ENCODE measurements at places on chromosomes 6 and 20. TPM values are rescaled to one million over a fixed set of nuclear protein-coding genes. Genes with fewer than 3 reads are reported as not detected.

EYS gene
- total RNA-seq: 0.98 TPM

TCF15 gene
- total RNA-seq: not detected

LAMA2 gene
- 112 TPM for total RNA-seq

HRH3 gene
- not detected for total RNA-seq

CCDC170 gene
- not detected for total RNA-seq

ZNF334 gene
- 0.11 TPM for total RNA-seq

WFDC10B gene
- not detected for total RNA-seq

CENPW gene
- total RNA-seq: 17.8 TPM

CCN6 gene
- total RNA-seq: not detected

NKX2-2 gene
- total RNA-seq: not detected

- no peak for DNase-seq
These were observed 10.8 kb upstream of the EEF1E1 start for GRCh38 chr6:8113131-8113654.

- peak; percentile 68 for DNase-seq
These were observed 123.3 kb upstream of the SLC2A12 start for GRCh38 chr6:134175532-134176263.

DNA sequence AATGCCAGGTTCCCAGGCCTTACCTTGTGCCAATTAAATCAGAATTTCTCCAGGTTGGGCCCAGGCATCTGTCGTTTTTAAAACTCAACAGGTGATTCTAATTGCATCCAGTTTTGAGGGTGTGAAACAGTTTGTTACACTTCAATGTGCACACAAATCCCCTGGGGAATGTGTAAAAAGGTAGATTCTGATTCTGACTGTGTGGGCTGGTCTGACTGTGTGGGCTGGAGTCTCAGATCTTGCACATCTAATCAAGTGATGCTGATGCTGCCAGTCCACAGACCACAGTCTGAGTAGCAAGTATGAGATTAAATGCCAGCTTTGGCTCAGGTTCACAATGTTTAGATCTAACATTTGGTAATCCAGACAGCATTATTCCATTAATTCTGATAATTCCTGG is 12.5 kb upstream of the ETV7 start:
- no peak for DNase-seq

DNA sequence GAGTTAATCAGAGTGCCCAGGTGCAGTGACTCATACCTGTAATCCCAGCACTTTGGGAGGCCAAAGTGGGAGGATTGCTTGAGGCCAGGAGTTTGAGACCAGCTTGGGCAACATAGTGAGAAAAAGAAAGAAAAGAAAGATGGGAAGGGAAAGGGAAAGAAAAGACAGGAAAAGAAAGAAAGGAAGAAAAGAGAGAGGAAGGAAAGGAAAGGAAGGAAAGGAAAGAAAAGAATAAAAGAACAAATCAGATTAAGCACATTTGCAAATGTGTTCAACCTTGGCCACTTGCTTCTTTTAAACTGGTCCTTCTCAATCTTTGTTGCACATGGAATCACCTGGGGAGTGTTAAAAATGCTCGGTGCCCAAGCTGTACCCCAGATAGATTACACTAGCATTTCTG is 28.0 kb downstream of the NR2E1 start:
- DNase-seq: no peak

DNA sequence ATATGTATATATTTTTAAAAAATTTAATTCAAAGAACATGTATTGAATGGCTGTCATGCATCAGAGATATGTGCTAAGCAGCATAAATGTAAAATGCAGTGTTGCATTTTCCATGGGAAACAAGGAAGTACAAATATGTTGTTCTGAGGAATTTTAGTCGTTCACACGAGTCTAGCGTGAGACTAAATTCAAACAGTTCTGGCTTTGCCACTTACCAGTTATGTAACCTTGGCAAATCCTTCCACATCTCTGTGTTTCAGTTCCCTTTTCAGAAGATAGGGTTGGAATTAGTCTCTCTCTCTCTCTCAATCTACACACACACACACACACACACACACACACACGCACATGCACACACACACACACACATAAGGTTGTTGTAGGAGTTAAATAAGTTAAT is 305.4 kb downstream of the UTRN start:
- DNase-seq: no peak

DNA sequence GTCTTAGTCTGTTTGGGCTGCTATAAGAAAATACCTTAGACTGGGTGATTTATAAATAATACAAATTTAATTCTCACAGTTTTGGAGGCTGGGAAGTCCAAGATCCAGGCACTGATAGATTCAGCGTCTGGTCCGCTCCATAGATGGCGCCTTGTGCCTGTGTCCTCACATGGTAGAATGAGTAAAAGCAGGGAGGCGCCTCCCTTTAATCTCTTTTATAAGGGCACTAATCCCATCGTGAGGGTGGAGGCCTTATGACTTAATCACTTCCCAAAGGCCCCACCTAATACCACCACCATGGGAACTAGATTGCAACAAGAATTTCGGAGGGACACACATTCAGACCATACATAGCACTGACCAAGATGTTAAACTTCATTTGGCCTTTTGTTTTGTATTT is 91.2 kb upstream of the TMEM181 start:
- DNase-seq: peak; percentile 36

- DNase-seq: peak; percentile 35
These were observed 5.6 kb upstream of the STX16 start for GRCh38 chr20:58645412-58645968.

DNA sequence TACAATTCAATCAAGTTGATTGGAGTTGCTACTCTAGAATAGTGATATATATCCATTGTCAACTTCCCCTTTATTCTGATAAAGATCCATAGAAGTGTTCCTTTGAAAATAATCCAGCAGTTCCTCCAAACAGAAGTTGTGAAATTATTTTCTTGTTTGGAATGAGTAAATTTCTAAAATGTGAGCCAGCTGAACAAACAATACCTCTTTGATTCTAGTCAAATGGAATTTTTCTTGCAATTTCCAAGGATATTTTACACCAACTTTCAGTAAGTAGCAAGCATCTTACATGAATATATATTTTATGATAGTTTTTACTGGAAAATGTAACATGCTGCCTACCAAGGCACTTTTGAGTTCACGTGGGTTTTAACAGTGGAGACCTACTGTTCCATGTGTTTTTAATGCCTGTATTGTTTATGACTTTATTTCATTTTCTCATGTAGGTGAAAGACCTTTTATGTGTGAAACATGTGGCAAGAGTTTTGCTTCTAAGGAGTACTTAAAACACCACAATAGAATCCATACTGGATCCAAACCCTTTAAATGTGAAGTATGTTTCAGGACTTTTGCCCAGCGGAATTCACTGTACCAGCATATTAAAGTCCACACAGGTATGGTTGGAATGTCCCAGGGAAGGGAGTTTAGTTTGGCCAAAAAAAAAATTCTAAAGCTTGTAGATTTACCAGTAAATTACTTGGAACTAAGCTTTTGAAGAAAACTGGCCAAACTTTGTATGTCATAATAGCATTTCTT is 6.5 kb downstream of the GZF1 start:
- DNase-seq: peak; percentile 52

DNA sequence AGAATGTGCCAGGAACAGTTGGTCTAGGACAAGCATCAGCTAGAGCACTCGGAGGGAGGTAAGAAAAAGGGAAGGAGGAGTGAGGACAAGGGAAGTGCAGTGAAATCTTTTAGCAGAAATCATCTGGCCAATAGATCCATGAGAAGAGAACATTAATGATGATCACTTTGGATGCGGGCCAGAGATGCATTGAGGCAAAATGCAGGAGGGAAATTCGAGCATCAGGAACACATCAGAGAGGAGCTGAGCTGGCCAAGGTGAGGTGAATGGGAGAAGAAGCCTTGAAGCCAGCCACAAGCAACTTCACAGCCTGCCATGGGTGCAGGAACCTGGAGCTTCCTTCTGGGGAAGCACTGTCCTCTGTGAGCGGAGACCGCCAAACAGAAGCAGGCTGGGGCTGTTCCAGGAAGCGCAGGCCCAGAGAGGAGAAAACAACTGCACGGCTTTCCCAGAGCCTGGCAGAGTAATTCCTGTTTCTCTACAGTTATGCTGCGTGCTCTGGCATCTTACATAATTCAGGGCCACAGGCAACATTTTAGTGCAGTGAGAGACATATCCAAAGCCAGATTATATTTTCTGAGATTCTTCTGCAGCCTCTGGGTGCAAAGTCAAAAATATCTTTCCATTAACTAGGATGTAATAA is 143.8 kb downstream of the F13A1 start:
- no peak for DNase-seq

- DNase-seq: no peak
These were observed 118.0 kb downstream of the PCSK2 start for GRCh38 chr20:17344790-17345189.

DNA sequence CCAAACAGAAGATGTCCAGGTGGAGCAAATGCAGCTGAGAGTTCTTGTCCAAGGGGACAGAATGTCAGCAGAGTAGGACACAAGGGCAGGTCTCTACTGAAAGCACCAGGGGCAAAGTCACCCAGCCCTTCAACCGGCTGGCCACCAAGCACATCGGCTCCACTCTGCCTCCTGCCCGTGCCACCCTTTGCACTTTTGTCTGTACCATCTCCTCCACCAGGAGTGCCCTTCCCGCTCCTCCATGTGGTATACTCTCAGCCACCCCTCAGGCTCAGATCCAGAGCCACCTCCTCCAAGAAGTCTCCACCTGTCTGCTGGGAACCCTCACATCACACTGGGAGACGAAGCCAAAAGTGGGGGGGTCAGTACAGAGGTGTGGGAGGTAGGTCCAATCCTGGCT is 4.1 kb upstream of the HSPA12B start:
- no peak for DNase-seq

DNA sequence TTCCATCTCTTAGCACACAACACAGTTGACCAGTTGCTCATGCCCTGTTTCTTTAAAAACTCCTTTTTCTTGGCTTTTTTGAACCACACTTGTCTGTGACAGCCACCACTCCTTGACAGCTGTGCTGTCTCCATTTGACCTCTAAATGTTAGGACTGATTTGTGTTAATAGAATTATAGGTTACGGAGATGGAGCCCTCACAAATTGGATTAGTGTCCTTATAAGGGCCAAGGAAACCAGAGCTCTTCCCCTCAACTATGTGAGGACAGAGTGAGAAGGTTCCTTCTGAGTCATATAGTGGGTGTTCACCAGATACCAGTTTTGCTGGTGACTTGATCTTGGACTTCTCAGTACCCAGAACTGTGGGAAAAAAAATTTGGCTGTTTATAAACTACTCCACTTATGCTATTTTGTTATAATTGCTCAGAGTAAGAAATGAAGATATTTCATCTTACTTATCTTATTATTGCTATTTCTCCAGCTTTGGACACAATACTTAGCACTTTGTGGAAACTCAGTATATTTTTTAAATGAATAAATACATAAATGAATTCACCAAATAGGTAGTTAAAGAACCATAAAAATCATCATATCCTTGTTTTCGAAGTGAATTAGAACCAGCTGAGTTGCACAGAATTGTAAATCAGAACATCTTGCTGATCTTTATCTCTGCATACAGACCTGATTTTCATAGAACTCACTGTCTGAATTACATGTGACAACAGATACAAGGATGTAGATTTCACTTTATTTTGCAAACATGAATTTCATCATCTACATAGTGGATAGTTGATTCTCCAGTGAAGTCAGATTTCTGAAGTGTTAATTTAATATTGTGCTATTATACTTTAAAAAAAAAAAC is 598.5 kb upstream of the IRAK1BP1 start:
- DNase-seq: peak; percentile 31

GRCh38 chr6:29593199-29593855 is 8.4 kb downstream of the OR2H2 start:
- DNase-seq: no peak

- DNase-seq: peak; percentile 99
These were observed 207.1 kb downstream of the NFATC2 start for GRCh38 chr20:51335329-51335841.

- no peak for DNase-seq
These were observed 24.0 kb upstream of the DDO start for GRCh38 chr6:110439356-110439755.

GRCh38 chr6:40720375-40720748 is 133.2 kb upstream of the LRFN2 start:
- no peak for DNase-seq

- DNase-seq: no peak
These were observed 269.6 kb downstream of the GRIK2 start for GRCh38 chr6:101663100-101663499.

DNA sequence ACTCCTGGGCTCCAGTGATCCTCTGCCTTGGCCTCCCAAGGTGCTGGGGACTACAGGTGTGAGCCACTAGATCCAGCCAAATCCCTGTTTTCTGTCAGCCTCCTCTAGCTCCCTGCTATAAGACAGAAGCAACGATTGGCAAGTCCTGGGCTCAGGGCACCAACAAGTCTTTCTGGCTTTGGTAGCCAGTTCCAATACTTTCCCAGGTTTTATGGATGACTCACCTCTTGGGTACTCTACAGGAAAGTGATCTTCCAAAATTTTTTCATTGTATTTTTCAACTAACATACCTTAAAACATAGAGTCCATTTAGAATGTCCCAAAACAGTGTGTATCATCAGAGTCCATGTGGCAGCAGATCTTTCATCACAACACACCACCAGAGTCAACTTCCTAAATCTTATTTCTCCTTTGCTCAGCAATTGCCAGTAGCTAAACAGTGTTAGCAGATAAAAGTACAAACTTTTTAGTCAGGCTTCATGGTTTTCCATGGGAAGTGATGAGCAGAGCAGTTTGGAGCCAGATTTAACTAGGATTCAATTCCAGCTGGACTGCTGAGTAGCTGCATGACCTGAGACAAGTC is 13.3 kb downstream of the GABBR1 start:
- no peak for DNase-seq

DNA sequence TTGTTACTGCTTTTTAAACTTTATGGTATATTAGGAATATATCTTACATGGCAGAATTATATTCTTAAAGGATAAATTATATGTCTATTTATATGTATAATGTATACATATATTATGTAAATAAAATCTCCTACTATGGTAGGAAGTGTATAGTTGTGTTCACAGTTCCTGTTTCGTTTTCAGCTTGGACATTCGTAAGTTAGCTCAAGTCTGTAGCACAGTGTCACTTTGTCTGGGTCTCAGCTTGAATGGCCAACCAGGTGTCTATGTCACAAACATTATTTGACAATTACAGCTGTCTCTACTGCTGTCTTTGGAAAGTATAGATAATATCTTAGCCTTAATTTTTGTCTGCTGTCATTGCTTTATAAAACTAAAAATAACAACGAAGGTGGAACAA is 303.9 kb downstream of the CDKAL1 start:
- DNase-seq: no peak
